ENCODE measurements at places on chromosomes 4 and X.

DNA sequence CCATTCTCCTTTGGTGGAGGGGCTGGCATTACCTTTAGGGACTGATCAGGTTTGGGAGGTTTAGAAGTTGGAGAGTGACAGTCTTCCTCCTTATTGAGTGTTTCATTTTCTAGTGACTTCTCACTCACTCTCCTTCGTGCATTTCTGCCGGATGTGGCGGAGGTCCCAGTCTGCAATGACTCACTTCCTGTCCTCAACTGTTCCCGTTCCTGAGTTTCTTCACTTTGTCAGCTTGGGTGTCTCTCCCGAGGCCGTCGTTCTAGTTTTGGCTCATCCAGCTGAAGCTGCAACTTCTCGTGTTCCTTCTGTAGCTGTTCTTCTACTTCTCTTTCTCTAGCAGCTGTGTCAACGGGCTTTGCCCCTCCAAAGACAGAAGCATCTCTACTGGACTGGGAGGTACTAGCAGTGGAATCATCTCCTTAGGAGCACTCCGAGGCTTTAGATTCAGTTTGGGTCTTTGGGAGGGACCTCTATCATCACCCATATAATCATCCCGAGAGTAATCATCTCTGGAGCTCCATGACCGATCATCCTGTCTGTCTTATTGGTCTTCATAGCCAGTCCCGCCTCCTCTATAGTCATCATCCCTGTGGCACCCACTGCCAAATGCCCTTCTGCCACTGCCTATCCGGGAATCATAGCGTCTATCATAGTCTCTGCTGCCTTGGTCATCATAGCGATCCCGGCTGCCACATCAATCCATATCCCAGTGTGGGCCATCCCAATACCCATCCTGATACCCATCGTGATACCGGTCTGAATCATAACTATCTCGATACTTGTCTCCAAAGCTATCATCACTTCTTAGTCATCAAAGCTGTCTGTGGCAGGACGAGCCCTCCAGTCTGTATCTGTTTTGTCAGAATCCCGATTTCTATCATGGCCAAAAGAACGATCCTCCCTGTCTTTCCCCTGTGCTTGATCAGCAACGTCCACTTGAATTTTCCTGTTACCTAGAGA lies 35.3 kb upstream of the VSIG4 start:
- no peak for DNase-seq

DNA sequence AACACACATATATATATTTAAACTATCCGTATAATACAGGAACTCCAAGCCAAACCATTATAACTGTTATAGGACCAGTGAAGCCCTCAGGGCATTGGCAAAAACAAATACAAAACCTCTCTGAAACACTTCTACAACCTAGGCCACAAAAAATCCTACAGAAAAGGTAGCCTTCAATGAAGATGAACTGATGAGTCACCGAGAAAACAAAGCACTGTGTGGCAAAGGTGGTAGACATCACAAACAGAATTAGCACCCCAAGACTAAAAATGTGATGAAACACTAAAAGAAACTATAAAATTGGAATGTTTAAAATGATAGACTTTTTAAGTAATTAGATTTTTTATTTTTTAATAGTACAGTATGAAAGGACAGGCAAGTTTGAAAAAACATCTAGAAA lies 5.5 kb upstream of the HSPA4L start:
- no peak for DNase-seq

DNA sequence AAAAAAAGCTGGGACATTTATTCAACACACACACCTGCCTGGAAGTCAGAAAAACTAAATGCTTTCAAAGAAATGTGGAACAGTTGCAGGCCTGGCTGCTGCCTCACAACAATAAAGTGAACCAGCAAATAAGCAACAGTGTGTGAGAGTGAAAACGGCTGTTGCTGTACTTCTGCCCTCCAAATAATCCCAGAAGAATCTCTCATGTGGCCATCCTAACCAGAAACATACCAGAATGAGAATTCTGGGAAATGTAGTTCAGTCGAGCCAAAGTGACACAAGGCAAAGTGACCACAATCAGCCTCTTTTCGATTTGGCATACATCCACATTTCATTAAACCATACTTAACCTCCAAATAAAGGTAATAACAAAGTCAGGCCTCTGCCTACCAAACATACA lies 204.5 kb downstream of the SLC7A11 start:
- DNase-seq: no peak

DNA sequence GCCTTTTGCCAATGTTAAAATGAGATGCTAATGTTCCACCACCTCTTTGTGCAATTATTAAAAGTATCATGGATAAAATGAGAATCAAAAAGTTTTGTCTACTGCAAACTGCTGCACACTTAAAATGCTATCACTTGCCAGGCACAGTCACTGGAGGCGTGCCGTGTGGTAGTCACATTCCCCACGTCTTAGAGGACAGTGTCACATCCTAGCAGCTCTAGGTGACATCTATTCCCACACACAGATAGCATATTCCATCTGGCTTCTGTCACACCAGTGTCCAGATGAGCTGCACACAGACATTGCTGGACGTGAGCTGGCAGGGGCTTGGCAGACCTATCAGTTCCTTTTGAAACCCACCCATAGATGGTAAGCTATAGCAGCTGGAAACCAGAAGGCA lies 47.0 kb downstream of the NSG1 start:
- no peak for DNase-seq

- no peak for DNase-seq
These were observed 180.2 kb downstream of the RBM46 start for GRCh38 chr4:154961263-154961662.

DNA sequence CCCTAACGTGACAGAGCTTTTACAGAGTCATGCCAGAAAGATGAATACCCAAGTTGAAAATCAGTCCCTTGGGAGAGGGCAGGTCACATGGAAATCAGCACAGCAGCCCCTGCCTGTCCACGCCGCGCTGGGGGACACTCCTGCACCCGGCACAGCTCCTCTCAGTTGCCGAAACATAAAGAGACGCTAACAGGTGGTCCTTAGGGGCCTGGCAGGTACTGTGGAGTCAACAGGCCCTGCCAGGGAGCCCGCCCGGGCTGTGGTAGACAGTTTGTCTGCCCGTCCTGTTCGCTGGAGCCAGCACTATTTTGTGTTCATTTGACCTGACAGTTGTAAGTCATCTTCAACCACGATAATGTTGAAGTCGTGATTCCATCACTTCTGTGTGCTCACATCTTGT lies 30.5 kb downstream of the NELFA start:
- no peak for DNase-seq
